CD4-positive, alpha-beta memory T cell (primary cell): ENCODE measurements at places on chromosomes 11 and 22. TPM values are rescaled to one million over a fixed set of nuclear protein-coding genes. Genes with fewer than 3 reads are reported as not detected.

- H3K27ac ChIP-seq = no peak overlapping the region
- H3K27me3 ChIP-seq = no peaks in the 10 kb centered on the region
- H3K36me3 ChIP-seq = no peaks in the 10 kb centered on the region
- H3K4me3 ChIP-seq = no peak overlapping the region
- no peak for DNase-seq
Observed at GRCh38 chr22:38788021-38788816, 5.7 kb downstream of the DNAL4 start.

GRCh38 chr22:38504731-38505540, 1.2 kb downstream of the DDX17 start:
- H3K27me3 ChIP-seq = no peaks in the 10 kb centered on the region
- peak; percentile 51 for DNase-seq
- H3K4me3 ChIP-seq = peak overlapping the region; percentile 94
- H3K4me1 ChIP-seq = peaks cover 54% of the 10 kb centered on the region
- H3K36me3 ChIP-seq = peaks cover 21% of the 10 kb centered on the region

DNA sequence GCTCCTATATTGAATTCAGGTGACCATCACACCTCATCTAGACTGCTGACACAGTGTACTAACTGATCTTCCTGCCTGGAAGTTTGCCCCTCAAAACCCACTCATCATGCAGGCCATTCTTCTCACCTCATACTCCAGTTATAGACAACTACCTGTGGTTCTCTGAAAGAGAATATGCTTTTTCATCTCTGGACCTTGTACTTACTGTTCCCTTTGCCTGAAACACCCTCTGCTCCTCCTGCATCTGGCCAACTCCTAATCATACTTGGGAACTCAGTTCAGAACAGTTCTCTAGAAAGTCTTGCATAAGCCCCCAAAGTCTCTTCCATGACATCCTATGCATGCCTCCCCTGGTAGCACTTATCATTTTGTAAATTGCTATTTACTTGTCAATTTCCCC, 28.2 kb upstream of the P4HA3 start:
- H3K27ac ChIP-seq = no peak overlapping the region
- H3K27me3 ChIP-seq = no peaks in the 10 kb centered on the region
- no peak overlapping the region for H3K4me3 ChIP-seq
- H3K4me1 ChIP-seq = no peaks in the 10 kb centered on the region
- H3K36me3 ChIP-seq = peaks cover 12% of the 10 kb centered on the region

DNA sequence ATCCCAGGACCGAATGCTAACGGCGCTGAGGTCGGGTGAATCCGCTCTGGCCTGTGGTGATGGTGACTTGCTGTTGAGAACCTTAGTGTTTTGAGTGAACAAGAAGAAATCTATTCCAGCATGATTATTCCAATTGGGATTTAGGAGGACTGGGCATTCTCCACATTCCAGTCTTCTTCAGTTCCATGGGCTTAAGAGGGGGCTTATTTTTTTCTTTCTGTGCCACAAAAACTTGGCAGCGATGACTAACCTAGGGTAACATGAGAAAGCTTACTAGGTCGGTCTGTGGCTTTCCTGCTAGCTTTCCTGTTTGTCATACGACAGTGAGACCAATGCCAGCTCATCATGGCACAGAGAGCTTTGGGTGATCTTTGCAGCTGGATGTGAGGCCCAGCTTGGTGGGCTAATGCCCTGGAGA, 62.9 kb upstream of the ATXN10 start:
- no peak overlapping the region for H3K4me3 ChIP-seq
- H3K36me3 ChIP-seq = no peaks in the 10 kb centered on the region
- no peaks in the 10 kb centered on the region for H3K4me1 ChIP-seq
- H3K27ac ChIP-seq = no peak overlapping the region

GRCh38 chr11:2834503-2835273, 50.9 kb downstream of the CDKN1C start:
- no peak overlapping the region for H3K4me3 ChIP-seq
- no peak for DNase-seq
- H3K4me1 ChIP-seq = no peaks in the 10 kb centered on the region
- H3K27me3 ChIP-seq = no peaks in the 10 kb centered on the region

- H3K27me3 ChIP-seq = no peaks in the 10 kb centered on the region
- H3K36me3 ChIP-seq = no peaks in the 10 kb centered on the region
- no peak for DNase-seq
Observed at GRCh38 chr11:61773356-61773755, 19.0 kb downstream of the TMEM258 start.

DNA sequence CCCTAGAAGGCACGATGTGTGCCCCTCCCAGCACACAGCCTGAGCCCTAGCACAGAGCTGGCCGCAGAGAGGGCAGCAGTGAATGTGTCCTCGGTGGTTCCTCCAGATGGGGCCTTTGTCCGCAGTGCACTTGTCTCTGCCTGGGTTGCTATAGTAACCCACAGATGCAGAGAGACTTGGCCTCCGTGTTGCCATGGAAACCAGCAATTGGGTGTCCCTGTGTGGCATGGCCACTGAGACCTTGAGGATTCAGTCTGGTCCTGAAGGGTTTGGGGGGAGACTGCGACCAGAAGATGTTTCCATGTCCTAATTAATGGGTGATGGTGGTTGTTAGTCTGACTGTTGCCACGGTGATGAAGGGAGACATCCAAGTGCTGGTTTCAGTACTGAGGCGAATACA, 42.6 kb upstream of the TUB start:
- no peaks in the 10 kb centered on the region for H3K36me3 ChIP-seq
- no peak overlapping the region for H3K4me3 ChIP-seq
- no peak for DNase-seq
- H3K27me3 ChIP-seq = no peaks in the 10 kb centered on the region
- H3K27ac ChIP-seq = no peak overlapping the region
- peaks cover 2% of the 10 kb centered on the region for H3K4me1 ChIP-seq

- H3K27me3 ChIP-seq = no peaks in the 10 kb centered on the region
- no peak for DNase-seq
- no peak overlapping the region for H3K27ac ChIP-seq
- H3K4me3 ChIP-seq = no peak overlapping the region
- no peaks in the 10 kb centered on the region for H3K36me3 ChIP-seq
Observed at GRCh38 chr11:95135155-95135554, 45.5 kb downstream of the ENDOD1 start.

DNA sequence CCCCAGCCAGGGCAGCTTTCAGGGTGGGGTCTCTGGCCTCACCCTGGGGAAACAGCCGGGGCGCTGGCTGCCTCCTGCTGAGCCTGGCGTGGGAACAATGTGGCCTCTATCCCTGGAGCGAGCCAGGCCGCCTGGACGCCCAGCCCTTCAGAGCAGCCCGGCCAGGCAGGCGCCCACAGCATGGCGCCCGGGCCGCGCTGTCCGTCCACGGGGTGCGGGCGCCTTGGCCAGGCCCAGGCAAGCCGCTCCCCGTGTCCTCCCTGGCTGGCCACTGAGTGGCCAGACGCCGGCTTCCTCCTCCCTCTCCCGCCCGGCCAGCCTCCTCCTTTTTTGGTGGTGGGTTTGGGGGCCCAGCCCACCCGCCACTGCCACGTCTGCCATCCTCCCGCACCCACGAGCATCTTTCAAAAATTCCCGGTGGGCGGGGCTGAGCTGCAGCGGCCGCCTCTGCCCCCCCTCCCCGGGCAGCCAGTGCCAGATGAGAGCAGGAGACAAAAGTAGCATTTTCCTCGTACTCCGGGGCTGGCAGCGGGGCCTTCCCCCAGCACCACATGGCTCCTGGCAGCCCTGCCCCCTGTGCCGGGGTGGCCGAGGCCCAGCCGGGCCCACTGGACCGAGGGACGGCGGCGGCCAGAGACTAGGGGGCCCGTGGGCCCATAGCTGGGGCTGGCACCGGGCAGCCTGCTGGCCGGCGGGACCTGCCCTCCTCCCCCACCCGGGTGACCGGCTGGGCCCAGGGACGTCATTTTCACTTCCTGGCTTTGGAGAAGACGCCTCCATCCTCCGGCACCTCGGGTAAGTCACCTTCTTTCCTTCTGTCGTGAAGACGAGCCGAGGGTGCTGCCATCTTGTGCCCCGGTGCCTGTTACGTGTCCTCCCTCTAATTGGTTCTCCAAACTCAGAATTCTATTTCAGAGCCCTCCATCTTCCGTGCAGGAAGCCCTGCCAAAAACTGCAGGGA, 70.2 kb upstream of the PPARA start:
- peaks cover 9% of the 10 kb centered on the region for H3K4me1 ChIP-seq
- no peaks in the 10 kb centered on the region for H3K36me3 ChIP-seq
- no peak for DNase-seq
- H3K27ac ChIP-seq = no peak overlapping the region
- no peaks in the 10 kb centered on the region for H3K27me3 ChIP-seq
- H3K4me3 ChIP-seq = no peak overlapping the region

DNA sequence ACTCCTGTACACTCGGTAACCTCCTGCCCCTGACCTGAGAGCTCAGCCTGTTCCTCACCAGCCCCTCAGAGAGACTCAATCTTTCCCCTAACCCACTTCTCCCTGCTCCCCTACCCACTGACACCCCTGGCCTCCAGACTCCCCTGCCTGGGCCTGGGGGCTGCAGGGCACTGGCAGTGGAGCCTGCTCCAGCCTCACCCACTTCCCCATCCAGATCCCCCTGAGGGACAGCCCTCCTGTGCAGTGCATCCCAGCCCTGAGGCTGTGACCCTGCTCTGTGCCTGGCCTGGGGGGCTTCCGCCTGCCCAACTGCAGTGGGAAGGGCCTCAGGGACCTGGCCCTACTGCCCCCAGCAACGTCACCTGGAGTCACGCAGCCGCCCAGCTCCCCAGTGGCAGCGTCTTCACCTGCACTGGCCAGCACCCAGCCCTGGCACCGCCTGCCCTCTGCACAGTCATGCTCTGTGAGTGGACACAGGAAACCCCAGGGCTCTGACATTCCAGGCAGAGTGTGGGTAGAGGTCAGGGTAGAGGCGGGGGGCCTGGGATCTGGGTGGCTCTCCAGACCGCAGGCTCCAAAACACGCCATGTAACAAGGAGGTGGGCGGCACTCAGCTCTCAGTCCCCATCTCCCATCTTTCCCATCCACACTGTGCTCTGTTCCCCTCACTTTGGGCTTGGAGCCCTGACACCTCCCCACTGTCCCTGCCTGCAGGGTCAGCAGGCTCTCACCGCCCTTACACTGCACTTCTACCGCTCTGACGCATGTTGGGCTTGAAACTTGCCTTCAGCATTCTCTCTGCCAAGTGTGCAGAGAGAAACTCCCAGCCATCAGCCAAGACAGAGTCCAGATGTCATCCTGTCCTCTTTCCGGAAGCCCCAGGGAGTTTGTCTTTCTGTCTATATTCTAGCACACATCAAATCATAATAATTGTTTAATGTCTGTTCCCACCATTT, 5.1 kb downstream of the VSIG10L2 start:
- no peak overlapping the region for H3K4me3 ChIP-seq
- DNase-seq = no peak
- no peaks in the 10 kb centered on the region for H3K27me3 ChIP-seq
- H3K36me3 ChIP-seq = no peaks in the 10 kb centered on the region

DNA sequence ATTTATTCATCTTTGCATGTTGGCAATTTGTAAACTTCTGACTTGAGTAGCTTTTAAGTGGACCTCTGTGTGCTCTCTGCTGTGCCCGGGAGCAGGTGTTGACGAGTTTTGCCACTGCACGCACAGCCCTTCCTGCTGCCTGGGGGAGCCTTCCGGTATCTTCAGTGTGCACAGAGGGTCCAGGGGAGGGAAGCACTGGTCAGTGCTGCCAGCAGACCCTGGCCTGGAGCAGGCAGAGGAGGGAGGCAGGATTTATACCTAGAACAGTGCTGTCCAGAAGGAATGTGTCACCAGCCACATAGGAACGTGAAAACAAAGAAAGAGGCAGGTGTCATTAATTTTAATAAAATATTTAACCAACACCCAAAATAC, 403.6 kb downstream of the TBC1D22A start:
- DNase-seq = no peak
- no peak overlapping the region for H3K27ac ChIP-seq
- H3K36me3 ChIP-seq = no peaks in the 10 kb centered on the region
- H3K4me1 ChIP-seq = no peaks in the 10 kb centered on the region

DNA sequence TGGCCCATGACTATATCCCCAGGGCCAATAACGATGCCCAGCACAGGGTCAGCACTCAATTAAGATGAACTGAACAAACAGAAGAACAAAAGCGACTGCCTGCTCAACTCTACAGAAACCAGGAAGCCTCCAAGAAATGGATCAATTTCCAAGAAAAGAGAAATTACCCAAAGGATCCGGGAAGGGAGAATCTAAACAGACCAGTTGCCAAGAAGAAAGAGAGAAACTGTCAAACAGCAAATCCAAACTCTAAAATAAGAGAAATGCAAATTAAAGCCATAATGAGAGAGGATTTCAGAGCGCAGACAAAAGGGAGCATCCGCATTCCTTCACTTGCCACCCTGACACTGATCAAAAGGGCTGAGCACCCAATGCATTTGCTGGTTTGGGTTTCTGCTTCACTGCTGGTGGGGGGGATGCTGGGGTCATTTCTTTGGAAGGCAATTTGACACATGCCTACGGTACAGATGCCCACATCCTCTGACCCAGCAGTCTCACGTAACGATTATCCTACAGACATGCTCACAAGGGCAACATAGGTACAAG, 37.7 kb upstream of the RFPL3 start:
- no peak overlapping the region for H3K27ac ChIP-seq
- no peaks in the 10 kb centered on the region for H3K36me3 ChIP-seq
- no peaks in the 10 kb centered on the region for H3K27me3 ChIP-seq

DNA sequence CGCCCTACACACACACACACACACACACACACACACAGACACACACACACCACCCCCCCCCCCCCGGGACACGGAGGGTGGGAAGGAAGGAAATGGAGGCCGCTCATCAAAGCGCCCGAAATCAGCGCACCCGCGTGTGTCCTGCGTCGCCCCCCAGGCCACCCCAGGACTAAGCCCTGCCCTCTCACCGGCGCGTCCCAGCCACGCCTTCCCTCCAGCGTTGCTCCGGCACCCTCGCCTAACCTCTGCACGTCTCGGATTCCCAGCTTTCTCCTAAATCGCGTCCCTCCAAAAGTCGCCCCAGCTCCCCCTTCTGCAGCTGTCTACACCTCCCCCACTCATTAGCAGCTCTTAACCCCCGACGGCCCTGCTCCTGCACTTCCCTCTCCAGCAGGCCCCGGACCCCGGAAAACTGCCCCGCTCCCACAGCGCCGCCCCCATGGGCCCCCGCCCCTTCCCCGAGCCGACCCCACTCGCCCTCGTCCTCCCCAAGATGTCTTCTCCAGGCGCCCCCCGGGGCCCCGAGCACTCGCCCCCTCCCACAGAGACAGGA, 557 bp downstream of the PACSIN2 start:
- H3K4me3 ChIP-seq = peak overlapping the region; percentile 7
- H3K27me3 ChIP-seq = no peaks in the 10 kb centered on the region
- DNase-seq = peak; percentile 36
- H3K4me1 ChIP-seq = peaks cover 29% of the 10 kb centered on the region
- no peaks in the 10 kb centered on the region for H3K36me3 ChIP-seq

The CRYBA4 gene
- not detected for total RNA-seq

The C11orf87 gene
- total RNA-seq = not detected

The KDM4E gene
- total RNA-seq = not detected

The POU2AF1 gene
- total RNA-seq = 0.64 TPM

The FAM83F gene
- total RNA-seq = 0.29 TPM

The H19 gene
- total RNA-seq = not detected

The MISFA gene
- total RNA-seq = 0.69 TPM
